CD4-positive, alpha-beta T cell treated with Interferon alpha-2 for 1 hour (primary cell): ENCODE measurements at places on chromosomes 3 and 15.

DNA sequence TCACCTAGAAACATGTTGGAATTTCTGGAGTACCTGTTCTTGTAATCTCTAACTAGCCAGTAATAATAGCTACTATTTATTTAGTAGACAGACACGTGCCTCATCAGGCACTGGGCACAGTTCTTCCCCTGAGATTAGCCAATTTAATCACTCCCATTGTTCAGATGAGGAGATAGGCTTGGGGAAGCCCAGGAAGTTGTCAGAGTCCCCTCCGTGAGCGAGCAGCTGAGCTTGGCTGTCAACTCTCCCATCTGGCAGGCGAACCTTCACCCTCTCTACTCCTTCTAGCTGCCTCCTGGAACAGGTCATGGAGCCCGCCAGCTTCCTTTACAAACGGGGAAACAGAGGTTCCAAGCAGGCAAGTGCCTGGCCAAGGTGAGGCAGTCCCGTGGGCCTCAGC lies 31.1 kb upstream of the FGD5 start:
- DNase-seq: no peak

GRCh38 chr3:144361002-144361401 lies 389.4 kb downstream of the DIPK2A start:
- no peak for DNase-seq

DNA sequence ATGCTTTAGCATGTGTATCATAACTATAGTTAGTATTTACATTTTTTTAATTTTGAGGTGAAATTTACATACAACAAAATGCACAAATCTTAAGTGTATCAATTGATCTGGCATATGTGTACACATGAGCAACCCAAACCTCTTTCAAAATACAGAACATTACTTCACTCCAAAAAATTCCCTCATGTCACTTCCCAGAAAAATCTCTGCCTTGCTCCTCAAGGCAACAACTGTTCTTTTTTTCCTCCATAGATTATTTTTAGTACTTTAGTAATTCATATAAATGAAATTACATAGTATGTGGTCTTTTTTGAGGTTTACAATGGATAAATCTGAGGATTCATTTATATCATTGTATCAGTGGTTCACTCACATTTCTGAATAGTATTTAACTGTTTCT lies 84.9 kb downstream of the TRIM42 start:
- DNase-seq: no peak

GRCh38 chr15:74253211-74253921 lies 17.2 kb downstream of the CCDC33 start:
- DNase-seq: no peak

DNA sequence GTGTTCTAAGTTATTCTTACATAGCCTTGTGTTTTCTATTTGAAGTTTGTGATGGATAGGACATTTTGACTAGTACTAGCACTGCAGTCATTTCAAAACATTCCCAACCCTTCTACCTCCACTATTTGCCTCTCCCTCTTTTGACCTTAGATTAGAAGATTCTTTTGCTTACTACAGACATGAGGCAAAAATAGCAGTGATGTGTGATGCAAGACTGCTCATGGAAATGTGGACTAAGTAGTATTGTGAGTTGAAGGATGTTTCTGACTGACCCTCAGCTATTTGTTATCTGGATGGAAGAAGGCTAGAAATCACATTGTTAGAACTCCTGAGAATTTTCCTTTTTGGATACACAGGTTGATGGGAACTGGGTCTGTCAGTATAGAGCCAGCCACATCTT lies 45.9 kb downstream of the ATP2C1 start:
- DNase-seq: no peak

- DNase-seq: no peak
Measured at GRCh38 chr15:39835550-39835949, 52.9 kb upstream of the FSIP1 start.

DNA sequence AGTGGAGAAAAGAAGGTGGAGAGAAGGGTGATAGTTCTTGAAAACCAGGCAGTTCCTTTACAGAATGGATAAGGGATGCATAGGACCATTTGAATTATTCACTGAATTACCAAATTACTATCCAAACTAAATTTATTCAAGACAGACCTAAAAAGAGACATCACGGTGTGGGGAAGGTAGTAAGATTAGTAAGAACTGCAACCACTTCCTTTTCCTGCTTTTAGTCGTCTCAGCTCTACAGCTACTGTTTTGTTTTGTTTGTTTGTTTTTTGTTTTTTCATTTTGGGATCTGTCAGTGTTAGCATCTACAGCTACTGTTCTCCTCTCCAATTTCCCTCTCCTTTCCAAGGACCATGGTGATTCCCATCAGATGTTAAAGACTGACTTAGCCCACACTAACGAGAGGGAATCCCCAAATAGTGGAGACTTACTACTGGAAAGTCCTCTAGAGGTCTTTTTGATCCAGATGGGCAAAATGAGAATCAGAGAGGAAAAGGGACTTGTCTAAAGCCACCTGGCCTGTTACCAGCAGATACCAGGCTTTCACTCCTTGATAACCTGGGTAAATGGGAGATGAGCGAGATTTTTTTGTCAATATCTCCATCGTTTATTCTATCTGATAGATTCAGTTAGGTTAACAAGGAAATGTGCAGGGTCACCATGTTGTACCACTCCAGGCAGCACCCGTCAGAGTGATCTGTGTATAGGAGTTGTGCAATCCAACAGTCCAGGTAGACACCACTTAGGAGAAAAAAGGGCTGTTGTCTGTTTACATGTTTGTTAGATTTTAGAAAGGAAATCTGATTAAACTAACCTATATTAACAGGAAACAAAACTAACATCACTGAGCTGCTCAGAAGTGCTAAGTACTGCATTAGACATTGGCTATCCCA lies 6.0 kb downstream of the HCLS1 start:
- DNase-seq: peak; percentile 49

GRCh38 chr3:127174715-127175140 lies 18.2 kb upstream of the PRR23E start:
- no peak for DNase-seq

GRCh38 chr15:91077029-91077428 lies 23.0 kb upstream of the SV2B start:
- DNase-seq: no peak

- no peak for DNase-seq
Measured at GRCh38 chr3:76859596-76859995, 180.3 kb upstream of the ROBO2 start.

DNA sequence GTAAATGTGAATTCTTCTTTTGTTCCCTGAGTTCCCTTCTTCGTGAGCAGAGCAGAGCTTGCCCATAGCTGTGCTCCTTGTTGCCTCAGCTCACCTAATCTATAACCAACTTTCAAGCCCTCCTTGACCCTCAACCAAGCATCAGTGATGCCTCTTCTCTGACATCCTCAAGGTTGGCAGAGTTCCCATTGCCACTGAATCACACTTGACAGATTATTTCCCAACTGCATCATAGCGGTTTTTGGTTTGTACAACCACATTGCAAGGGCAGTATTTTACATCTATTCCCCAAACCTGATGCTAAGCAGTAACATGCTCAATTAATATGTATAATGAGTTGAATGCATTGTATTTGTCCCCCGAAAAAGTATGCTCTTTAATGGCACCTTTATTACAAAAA lies 133.0 kb upstream of the SNTN start:
- no peak for DNase-seq

DNA sequence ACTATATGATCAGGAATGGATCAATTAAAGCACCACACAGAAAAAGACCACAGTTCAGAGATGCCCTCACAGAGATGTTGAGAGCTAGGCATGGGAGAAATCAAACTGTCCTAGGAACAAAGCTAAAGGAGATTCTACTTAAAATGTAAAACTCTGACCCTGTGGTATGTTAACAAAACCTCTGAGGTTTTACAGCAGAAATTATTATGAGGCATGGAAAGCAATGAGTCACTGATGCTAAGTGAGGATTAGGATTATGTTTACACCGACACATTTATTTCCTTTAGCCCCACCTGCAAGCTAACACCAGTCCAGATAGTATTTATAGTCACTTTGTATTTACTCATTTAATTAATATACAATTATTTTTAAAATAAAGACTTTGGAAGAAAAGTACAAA lies 1242.2 kb downstream of the OTOL1 start:
- no peak for DNase-seq

- DNase-seq: no peak
Measured at GRCh38 chr3:139655909-139656595, 21.7 kb downstream of the NMNAT3 start.
